SHP77 treated with DMSO at 0.1 percent for 48 hours (cell line): ENCODE measurements at places on chromosomes 11 and 22.

GRCh38 chr11:45233121-45233803 lies 52.9 kb downstream of the SYT13 start:
- DNase-seq: peak; percentile 30

- DNase-seq: no peak
These were observed 2.5 kb upstream of the KLHL35 start for GRCh38 chr11:75435571-75435925.

- no peak for DNase-seq
These were observed 206.9 kb downstream of the DBX1 start for GRCh38 chr11:19953336-19953735.

GRCh38 chr11:121907379-121907778 lies 208.6 kb downstream of the BLID start:
- DNase-seq: no peak
